ENCODE measurements at places on chromosomes 3 and 15.

DNA sequence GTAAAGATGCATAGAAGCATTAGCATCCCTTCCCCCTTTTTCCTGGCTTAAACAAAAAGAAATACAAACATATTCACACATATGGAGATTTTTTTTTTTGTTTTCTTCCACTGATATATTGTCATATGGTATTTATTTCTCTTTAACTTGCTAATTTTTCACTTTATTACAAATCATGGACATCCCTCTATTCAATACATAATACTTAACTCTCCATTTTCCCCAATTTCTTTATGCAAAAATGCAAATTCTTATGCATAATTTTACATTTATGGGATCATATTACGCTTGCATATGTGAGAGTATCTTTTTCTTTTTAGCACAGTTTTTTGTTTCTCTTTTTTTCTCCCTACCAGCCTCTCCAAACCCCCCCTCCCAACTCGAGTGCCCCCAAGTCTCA, 48.8 kb downstream of the CCR3 start:
- no peak for DNase-seq

DNA sequence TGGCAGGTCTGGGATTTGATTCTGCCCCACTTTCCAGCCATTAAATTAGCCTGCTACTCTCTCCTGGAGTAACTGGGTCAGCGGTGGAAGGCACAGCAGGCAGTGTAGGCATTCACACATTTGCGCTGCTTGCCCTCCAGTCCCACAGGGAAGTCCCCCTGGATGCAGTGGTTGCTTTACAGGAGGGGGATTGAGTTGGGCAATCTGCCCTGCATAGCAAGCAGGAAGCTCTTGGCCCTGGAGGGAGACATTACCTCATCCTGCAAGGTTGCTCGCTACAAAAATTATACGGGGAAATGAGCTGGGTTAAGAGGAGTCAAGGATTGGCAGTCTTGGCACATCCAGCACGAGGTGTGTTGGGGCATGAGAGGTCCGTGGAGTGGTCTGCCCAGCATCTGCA, 14.8 kb downstream of the MCM2 start:
- DNase-seq, result no peak

DNA sequence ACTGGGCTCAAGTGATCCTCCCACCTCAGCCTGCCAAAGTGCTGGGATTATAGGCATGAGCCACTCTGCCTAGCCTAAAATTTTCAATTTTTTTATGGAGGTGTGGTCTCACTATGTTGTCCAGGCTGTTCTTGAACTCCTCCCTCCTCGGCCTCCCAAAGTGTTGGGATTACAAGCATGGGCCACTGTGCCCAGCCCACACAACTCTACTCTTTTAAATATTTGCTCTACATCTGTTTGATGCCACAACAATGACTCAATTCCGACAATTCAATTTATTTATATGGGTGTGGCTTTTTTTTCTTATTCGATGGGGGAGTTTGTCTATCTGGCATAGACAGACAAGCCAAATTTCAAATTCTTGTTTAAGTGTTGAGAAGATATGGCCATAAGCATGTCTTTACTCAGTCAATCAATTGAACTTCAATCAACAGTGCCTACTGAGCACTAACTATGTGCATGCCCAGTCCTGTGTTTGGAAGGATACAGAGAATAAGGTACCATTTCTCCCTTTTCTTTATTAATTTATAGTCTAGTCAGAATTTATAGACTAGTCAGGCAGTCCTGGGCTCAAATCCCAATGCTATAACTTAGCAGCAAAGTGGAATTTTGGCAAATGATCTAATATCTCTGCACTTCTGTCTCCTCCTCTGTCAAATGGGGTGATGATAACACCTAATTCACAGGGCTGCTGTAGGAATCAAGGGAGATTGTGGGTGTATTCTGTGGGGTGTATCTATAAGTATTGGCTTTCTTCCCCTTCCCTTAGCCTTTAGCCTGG, 54.6 kb upstream of the PIAS1 start:
- DNase-seq, result no peak

- no peak for DNase-seq
These were observed 47.0 kb upstream of the RBP1 start for GRCh38 chr3:139586420-139587017.

GRCh38 chr15:74989527-74989926, 5.8 kb upstream of the SCAMP5 start:
- DNase-seq, result no peak

GRCh38 chr3:78101384-78101783, 1061.5 kb downstream of the ROBO2 start:
- DNase-seq, result peak; percentile 38

- no peak for DNase-seq
These were observed 980 bp downstream of the PARP9 start for GRCh38 chr3:122562923-122563716.

- no peak for DNase-seq
These were observed 984 bp upstream of the RPP25 start for GRCh38 chr15:74957476-74958035.

GRCh38 chr3:40843208-40843624, 318.5 kb downstream of the ZNF621 start:
- no peak for DNase-seq

GRCh38 chr15:101604124-101604874, 47.9 kb downstream of the TM2D3 start:
- DNase-seq, result no peak

DNA sequence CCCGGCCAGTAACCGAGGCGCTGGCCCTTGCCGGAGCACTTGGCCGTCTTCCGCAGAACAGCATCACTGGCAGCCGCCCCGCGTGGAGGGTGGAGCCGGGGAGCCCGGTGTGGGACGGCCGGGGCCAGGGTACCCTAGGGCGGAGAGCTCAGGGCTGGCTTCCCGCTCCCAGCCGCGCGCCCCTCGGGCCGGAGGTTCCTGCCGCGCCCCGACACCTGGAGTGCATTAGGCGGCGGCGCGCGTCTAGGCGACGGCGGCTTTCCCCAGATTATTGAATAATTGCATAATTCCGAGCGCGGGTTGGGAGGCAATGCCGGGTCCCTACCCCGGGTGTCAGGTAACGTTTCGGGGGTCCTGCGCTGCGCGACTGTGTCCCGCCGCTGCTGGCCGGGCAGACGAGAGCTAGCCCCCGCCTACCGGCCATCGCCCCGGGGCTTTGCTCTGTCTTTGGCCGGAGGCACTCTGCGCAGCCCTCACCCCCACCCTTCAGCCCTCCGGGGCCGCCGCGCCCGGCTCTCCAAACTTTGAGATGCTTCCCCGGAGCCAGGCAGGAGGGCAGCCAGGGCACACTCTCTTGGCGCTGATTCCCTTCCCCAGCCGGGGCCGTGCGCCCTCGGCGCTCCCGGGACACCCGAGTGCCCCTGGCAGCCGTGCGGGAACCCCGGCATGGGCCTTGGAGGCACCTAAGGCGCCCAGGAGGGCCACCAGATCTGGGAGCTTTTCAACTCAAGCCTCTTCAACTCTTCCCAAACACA, 749 bp downstream of the ITGA11 start:
- DNase-seq, result no peak

DNA sequence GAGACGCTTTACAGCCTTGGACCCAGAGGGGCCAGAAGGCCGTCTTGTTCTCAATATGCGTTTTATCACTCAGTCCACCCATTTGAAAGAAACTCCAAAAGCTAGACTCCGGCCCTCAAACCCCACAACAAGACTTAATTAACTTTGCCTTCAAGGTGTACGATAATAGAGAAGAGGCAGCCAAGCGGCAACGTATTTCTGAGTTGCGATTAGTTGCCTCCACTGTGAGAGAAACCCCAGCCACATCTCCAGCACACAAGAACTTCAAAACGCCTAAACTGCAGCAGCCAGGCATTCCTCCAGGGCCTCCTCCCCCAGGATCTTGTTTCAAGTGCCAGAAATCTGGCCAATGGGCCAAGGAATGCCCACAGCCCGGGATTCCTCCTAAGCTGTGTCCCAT, 17.4 kb upstream of the INO80 start:
- no peak for DNase-seq

- DNase-seq, result no peak
These were observed 291.9 kb upstream of the NR2F2 start for GRCh38 chr15:96038650-96039049.

GRCh38 chr3:113421082-113421481, 20.2 kb downstream of the CFAP44 start:
- DNase-seq, result no peak

- DNase-seq, result no peak
These were observed 202.8 kb upstream of the BCL6 start for GRCh38 chr3:187947927-187948682.

DNA sequence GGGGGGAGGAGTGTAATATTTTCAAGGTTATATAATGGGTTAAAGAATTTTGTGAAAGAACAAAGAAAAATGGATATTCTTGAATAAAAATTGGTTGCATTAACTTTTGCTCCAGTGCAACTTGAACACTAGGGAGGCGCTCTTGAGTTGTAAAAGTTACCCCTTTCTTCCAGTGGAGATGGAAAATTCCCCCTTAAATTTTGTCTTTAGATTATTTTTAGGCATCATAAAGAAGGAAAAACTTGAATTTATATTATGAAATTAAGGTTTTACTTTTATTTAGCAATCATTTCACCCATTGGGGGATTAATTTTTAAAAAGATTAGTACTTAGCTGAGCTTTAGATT, 550 bp upstream of the CHD2 start:
- DNase-seq, result no peak

DNA sequence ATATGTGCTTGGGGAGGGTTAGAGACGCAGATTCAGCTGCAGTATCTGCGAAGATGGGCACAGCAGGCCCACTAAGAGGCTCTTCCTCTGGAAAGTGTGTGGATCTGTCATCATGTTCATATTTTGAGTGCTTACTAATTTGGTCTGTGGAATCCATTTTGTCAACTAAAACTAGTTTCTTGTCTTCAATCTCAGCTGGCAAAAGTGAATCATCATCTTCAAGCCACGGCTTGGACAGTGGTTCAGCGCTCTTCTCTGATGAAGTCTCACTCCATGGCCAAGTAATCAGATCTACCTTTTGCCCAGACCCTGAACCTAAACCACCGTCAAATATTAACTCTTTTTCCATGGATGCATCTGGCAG, 76.2 kb downstream of the IMPG2 start:
- DNase-seq, result no peak

GRCh38 chr3:76943671-76944070, 96.2 kb upstream of the ROBO2 start:
- no peak for DNase-seq

- DNase-seq, result no peak
These were observed 269.0 kb downstream of the GOLGA6L6 start for GRCh38 chr15:20272422-20273184.

GRCh38 chr3:195004512-195005250, 266.3 kb downstream of the XXYLT1 start:
- DNase-seq, result no peak

GRCh38 chr3:123621186-123621849, 36.5 kb upstream of the HACD2 start:
- DNase-seq, result no peak

GRCh38 chr3:13078163-13078905, 5.1 kb upstream of the IQSEC1 start:
- DNase-seq, result no peak

Data from hepatic stellate cell (primary cell).